Activated CD4-positive, alpha-beta T cell treated with anti-CD3 and anti-CD28 coated beads for 24 hours (primary cell): ENCODE measurements at places on chromosomes 12 and 14.

DNA sequence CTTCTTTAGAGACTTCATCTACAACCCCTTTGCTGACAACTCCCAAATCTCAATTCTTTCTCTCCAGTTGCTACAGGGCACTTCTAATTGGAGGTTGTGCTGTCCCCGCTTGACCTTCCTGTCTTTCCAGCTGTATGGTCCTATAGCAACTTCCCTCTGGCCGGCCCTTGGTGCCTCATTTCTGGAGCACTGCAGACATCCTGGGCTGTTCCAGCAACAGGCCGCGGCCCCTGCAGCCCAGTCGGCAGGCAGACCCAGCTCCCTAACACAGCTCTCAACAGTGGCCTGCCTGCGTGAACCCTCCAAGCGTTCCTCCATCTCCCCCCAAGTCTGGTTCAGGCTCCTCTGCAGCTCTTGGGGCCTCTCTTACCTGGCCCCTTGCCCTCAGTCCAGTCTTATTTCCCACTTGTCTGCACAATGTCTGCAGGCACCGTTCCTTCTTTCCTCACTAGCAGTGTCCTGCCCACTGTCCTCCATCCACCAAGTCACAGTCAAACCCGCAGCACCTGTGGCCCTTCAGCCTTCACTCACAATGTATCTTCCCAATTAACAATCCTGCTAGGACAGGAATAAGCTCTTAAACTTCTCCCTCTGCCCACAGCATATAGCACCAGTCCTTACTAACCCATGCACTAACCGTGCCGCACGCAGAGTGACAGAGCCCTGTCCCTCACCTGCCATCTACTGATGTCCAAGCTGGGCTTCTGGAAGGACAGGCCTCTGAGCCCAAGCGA, 1.6 kb upstream of the EML1 start:
- DNase-seq = no peak

DNA sequence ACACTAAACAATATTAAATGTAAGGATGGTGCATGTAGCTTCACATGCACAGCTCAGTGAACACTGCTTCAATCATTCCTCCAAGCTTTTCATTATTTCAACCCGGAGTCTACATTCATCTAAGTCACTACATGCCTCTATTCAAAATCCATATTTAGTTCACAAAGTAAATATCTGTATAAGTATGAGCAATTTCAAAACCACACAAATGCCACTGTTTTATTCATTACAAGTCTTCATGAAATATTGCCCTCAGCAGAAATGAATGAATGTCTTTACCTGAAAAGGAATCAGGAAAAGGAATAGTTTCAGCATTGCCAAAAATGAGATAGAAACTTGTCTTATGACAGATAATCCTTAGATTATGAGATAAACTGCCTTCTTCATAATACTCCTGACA, 149.4 kb downstream of the SLC38A4 start:
- no peak for DNase-seq

DNA sequence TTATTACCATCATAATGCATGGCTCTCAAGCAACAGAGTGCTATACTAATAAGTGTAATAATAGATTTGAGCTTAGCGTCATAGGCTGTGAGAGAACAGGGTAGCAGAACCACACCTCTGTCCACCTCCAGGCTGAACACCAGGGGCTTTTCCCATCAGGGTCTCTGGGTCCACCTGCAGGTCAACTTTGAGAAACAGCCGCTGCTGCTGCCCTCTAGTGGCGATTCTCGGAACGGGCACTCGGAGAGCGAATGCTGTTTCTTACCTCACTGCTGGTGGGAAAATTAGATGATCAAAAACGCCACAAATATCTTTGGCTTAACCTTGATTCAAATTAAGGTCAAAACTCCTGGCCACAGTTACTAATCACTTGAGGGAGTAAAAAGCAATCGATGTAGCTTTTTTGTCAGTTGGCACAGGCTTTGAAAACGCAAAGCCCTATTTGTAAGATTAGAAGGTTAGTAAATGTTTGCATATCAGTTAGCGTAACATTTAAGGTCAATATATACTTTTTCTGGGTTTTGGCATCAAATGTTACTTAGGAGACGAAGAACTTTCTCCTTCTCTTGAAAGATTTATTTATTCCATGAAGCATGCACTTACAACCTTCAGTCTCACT, 127.9 kb upstream of the TMEM132D start:
- DNase-seq = peak; percentile 33

DNA sequence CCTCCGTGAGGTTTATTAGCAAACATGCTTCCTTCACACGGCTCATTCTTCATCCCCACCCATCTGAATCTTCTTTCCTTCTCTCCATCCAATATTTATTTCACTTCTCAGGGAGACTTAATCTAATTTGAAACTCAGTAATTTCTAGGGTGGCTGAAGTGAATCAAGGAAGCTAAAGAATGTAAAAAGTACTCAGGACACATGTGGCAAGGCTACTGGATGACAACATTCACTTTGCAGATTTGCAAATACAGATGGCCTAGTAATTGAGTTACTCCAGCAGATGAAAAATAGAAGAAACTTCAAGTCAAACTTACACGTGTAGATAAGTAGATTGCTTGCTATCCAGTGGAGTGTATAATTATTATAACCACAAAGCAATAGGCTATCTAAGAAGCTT, 15.4 kb upstream of the BEST3 start:
- no peak for DNase-seq

- no peak for DNase-seq
Observed at GRCh38 chr12:10067264-10067663, 31.5 kb downstream of the CLEC1A start.

DNA sequence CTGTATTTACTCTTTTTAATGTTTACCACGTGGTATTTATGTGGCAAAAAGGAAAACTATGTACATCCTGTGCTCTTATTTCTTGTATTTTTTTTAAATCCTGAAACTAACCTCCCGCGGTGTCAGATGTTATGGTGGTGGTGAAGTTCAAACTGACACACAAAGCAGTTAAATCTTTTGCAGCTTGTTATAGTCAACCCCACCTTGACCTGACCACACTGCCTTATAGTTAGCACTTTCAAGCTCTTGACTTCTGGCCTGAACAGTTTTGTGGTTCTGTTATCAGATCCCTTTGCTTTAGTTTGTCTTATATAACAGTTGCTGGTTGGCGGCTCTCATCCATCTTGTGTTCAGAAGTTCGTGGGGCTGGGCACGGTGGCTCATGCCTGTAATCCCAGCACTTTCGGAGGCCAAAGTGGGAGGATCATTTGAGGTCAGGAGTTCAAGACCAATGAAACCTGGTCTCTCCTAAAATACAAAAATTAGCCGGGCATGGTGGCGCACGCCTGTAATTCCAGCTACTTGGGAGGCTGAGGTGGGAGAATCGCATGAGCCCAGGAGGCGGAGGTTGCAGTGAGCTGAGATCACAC, 2.1 kb downstream of the UNG start:
- DNase-seq = no peak

DNA sequence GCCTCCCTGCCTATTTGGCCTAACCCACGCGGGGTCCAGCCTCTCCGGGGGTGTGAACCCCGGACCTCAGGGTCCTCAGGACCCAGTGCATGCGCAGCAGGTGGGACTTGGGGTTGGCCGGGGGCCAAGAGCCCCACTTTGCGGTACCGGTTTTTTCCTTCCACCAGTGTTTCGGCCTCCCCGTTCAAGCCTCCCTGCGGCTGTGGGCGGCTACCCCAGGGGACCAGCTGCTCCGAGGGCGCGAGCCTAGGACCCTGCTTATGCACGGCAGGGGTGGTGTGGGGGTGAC, 327.3 kb downstream of the ALG10 start:
- DNase-seq = no peak

DNA sequence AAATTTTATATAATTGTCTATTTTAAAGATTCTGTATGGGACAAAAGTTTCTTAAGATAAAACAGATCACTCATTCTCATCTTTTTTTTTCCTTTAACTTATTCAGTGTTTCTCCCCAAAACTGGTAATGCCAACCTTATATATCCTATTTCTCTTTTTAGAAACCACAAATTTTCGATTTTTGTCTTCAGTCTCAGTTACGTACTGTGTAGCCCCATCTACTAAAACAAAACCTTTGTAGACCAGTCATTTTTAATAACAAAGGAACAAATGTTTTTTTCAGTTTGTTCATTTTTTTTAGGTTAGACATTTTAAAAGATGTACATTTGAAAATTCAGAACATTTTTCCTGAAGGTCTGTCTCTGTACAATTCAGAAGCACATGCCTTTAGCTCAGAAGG, 18.2 kb downstream of the PNMA1 start:
- no peak for DNase-seq

DNA sequence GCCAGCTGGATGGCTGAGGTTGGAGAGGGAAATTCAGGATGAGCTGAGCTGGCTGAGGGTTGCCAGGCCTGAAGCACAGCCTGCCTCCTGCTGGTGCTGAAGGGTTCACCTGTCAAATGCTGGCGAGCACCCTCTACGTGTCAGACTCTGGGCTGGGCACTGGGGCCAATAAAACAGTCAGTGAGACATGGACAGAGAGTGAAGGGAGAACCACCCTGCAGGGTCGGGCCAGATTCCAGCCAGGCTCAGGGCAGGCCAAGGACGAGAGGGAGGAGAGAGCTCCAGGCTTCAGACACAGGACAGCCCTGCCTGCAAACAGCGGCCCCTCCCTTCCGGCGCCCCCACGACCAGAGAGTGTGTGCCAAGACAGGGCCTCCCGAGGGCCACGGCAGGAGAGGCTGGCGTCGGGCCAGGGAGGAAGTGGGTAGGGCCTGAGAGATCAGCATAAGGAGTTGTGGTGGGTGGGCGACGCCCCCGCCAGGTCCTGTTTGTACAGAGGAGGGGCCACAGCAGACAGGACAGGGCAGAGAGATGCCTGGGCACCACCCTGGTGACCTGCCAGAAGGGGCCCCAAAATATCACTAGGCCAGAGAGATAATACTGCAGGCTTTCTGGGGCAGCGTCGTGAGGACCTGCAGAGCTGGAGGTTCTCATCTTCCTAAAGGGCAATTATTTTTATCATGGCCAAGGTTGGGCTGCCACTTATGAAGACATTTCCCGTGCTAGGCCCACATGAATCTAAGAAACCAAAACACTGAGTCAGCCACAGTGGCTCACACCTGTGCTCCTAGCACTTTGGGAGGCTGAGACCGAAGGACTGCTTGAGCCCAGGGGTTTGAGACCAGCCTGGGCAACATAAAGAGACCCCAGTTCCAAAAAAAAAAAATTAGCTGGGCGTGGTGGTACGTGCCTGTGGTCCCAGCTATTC, 73.1 kb upstream of the GPR68 start:
- peak; percentile 71 for DNase-seq

- no peak for DNase-seq
Observed at GRCh38 chr14:22598896-22599244, 770 bp downstream of the ABHD4 start.

GRCh38 chr12:89707703-89708564, 704 bp downstream of the ATP2B1 start:
- DNase-seq = peak; percentile 27

- DNase-seq = no peak
Observed at GRCh38 chr12:40063414-40063813, 42.5 kb downstream of the SLC2A13 start.
